GM19239 (cell line): ENCODE measurements at places on chromosomes 12 and 14.

- no peak for DNase-seq
Measured at GRCh38 chr12:7099290-7099996, 7.2 kb upstream of the C1R start.

DNA sequence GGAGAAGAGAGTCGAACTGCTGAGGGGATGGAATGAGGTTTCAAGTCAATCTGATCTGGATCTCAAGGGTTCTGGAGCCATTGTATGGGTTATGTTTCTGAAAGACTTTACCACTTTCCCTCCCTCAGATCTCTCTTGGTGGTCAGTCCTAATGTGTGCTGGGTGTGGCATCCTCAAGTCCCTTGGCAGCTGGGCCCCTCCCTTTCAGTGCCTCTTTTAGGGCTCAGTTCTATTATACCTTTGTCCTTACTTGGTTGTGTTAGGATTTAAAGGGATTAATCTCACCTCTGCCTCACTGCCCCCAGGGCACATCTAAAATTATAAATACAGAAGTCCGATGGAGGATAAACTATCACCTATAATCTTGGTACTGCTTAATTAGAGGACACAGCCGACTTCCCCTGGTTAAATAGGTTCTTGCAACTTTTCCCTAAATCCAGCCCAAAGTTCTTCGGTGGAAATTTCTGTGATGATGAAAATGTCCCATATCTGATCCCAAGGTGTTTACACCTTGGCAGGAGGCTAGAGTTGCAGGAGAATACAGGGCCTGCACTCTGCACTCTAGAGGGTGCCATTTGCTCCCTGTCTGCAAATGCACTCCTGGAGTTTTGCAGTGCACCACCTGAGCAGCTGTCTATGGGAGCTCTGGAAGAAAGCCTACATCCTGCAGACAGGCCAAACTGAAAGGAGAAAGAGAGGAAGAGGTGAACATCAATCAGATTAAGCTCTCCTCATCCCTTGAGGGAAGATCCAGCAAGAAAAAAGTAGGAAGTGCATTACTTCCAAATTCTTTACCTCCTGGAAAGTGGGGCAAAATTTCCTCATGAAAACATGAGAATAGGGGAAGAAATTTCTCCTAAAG is 106.8 kb downstream of the NUAK1 start:
- no peak for DNase-seq

- no peak for DNase-seq
Measured at GRCh38 chr14:89370381-89370780, 46.7 kb downstream of the FOXN3 start.

DNA sequence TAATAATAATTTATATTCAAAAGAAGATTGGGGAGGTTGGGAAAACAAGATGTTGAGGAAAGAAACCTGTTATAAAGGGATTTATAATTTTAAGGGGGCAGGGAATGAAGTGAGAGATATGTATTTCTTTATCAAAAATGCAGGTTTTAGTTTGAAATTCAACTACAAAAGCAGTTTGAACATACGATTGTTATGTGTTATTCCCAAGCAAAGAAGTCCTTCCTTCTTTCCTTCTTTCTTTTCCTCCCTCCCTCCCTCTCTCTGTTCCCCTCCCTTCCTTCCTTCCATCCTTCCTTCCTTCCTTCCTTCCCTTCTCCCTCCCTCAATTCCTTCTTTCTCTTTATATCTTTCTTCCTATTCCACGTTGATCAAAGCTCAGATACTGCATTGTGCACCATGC is 173.3 kb downstream of the NOVA1 start:
- no peak for DNase-seq
